ENCODE measurements at places on chromosomes 1 and 21.

DNA sequence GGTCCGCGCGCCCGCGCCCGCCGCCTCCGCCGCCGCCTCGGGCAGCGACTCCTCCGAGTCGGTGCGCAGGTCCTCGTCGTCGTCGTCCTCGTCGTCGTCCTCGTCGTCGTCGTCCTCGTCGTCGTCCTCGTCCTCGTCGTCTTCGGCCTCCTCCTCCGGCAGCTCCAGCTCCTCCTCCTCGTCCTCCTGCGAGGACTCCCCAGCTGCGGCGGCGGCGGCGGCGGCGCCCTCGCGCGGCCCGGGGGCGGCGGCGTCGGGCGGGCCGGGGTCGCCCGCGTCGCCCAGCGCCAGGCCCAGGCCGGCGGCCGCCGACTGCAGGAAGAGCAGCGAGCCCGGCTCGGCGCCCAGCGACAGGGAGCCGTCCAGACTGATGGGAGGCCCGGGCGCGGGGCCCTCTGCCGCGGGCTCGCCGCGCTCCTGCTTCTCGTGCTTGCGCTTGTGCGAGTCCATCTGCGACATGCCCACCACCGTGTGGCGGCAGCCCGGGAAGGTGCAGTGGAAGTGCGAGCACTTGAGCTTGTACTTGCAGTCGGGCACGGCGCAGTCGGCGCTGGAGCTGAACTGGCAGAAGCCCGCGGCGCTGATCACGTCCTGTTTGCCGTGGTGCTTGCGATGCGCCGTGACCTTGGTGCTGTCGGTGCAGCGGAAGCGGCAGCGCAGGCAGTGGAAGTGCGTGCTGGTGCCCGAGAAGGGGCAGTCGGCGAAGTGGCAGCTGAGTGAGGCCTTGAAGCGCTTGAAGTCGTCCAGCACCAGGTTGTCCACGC lies 157.3 kb downstream of the CASZ1 start:
- DNase-seq: peak; percentile 61

DNA sequence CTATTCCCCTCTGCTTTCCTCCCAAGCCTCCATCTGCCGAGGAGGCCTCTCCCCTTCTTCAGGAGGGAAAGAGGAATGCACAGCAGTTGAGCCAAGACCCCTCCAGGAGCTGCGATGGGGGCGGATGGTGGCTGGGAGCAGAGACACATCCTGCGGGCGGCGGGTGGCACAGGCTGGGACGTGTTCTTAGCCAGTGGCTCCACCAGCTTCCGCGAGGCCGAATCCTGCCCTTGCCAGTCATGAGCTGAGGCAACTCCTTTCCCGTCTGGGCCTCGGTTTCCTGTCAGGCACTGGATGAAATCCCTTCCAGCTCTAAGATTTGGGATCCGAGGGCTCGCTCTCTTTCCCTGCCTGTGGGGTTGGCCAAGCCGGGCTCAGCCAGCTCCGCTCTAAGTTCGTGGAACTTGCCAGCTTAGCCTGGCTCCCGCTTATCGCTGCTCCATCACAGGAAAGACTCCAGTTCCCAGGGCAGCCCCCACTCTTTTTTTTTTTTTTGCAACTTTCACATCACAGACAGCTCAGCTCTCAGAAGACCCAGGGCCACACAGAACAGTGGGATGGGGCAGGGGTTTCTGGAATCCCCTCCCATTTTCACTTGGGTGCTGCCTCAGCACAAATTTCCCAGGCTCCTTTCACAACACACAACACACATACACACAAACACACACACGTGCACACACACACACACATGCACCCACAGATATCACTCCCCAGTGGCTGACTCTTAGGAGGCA lies 506 bp downstream of the MYOM3 start:
- no peak for DNase-seq

DNA sequence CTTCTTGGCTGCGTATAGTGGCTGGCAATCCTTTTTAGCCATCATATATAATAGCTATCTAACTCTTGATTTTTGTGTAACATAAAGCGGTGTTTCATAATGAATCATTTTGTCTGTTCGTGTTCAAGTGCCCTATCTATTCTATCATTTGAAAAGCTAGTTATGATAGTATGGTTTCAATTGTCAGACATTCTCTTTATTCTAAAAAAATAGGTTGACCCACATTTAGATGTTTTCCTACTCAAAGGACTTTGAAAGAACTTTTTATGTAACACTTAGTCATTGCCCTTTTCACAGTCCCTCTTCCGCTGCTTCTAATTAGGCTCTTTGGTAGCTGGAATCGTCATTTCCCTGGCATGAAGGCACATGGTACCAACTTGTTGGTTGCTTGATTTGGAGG lies 272.2 kb upstream of the B3GALT2 start:
- DNase-seq: no peak

DNA sequence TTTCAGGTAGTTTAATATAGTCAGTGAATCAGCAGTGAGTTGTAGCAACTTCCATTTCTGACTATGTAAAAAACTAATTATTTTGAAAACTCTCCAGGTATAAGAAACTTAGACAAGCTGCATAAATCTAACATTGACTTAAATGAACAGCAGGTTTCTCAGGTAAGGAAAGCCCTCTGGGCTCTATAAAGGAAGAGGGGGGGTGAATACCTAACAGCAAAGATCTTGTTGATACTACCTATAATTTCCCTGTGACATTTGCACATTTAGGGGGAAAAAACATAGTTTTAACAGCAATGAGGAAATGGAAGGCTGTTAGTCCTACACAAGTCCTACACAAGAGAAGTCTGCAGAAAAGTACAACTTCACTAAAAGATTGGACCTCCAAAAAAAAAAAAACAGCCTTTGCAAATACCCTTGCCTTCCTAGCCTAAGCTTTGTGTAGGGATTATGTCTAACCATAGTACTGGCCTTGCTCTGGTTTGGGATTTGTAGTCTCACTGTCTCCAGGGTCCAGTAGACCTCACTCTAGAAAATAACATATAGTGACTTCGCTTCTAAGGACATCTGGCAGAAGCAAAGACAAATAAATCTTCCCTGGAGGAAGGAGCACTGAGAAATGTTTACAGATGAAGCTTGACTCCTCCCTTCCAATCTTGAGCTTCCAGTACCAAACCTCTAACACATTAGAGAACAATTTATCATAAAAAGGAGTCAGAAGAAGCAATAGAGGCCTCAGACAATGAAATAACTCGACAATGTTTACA lies 459.8 kb downstream of the DSCAM start:
- DNase-seq: no peak

- no peak for DNase-seq
Observed at GRCh38 chr1:56545711-56546110, 33.7 kb downstream of the PLPP3 start.

DNA sequence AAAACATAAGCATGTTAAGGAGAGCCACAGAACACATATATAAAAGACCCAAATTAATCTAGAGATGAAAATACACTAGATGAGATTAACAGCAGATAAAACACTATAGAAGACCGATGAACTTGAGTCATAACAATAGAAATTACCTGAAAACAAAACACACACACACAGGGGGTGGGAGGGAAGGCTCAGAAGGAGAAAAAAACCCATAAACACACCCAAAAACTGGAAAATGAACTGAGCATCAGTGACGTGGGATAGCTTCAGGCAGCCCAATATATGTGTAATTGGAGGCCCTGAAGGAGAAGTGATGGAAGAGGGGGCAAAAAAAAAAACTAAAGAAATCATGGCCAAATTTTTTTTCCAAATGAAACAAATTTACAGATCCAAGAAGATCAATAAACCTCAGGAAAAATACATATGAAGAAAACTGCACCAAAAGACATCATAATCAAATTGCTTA lies 11.4 kb downstream of the ALDH9A1 start:
- DNase-seq: no peak

- DNase-seq: no peak
Observed at GRCh38 chr1:2610036-2610959, 22.5 kb downstream of the MMEL1 start.

- DNase-seq: no peak
Observed at GRCh38 chr1:207883660-207884250, 27.2 kb downstream of the CD34 start.

DNA sequence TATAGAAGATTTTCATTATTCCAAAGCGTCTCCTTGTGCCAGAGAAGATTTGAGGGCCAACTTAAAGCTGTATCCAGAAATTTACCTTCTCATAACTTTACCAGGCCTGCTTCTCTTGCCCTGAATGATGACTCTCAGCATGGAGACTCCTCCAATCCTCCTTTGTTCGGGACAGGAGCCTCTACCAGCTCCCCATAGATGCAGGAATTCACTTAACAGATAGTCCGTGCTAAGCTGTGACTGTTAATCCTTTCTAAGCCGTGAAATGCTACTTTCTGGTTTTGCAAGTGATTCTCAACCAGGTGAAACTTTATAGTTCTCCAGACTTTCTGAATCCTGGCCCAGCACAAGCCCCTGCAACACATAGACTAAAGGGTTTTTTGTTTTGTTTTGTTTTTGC lies 31.8 kb upstream of the KCND3 start:
- DNase-seq: no peak

- no peak for DNase-seq
Observed at GRCh38 chr1:7389906-7390603, 381.0 kb upstream of the VAMP3 start.

- no peak for DNase-seq
Observed at GRCh38 chr1:178934546-178934945, 63.7 kb upstream of the ANGPTL1 start.

DNA sequence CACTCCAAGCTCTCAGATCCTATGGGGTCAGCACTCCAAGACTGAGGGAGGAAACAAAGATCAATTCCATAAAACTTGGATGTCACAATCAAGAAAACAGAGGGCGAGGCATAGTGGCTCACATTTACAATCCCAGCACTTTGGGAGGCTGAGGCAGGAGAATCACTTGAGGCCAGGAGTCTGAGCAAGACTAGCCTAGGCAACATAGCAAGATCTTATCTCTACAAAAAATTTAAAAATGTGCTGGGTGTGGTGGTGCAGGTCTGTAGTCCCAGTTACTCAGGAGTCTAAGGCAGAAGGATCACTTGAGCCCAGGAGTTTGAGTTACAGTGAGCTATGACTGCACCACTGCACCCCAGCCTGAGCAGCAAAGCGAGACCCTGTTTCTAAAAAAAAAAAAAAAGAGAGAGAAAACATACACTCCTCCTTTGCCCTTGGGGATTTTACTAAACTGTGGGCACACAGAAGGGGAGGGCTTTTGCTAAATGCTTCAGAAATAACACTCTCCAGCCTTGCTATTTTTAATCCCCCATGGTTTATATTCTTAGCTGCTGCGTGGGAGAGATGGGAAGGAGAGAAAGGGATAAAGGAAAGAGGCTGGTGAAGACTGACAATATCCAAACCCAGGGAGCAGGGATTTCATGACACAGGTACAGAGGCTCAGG lies 18.1 kb downstream of the ARHGEF2 start:
- no peak for DNase-seq

GRCh38 chr21:37623689-37624088 lies 257.1 kb downstream of the DYRK1A start:
- DNase-seq: no peak

DNA sequence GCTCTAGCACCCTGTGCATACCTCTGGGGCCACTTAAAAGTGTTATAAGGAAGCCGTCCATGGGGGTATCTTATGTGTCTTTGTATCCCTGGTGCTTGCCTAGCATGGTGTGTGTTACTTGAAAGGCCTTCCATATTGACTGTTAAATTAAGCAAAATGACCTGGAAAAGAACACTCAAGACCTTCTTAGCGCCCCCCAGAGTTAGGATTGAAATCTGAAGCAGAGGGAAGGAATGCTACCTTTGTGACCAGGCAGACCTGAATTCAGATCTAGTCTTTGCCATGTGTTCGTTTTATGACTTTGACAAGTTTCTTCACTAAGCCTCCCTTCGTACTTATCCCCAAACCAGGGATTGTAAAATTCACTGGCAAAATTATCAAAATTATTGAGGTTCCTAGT lies 59.9 kb downstream of the SLC22A15 start:
- DNase-seq: no peak

- no peak for DNase-seq
Observed at GRCh38 chr1:225410036-225410435, 17.8 kb downstream of the LBR start.

DNA sequence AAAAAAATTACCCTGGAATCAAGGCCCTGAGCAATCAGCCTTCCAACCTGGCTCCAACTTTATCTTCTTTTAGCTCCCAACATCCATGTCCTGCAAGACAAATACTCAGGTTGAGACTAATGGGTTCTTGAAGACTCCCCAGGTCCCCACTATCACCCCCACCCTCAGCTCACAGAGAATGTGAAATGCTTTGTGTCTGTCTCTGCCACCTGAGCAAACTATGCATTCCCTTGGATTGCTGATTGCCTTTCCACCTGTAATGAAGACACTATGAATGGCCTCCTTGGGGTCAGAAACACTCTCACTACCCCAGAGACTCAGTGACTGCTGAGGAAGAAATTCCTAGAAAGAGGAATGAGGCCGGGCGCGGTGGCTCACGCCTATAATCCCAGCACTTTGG lies 121.2 kb upstream of the GALNT2 start:
- no peak for DNase-seq

- peak; percentile 59 for DNase-seq
Observed at GRCh38 chr1:170114906-170115305, 30.9 kb upstream of the NTMT2 start.

DNA sequence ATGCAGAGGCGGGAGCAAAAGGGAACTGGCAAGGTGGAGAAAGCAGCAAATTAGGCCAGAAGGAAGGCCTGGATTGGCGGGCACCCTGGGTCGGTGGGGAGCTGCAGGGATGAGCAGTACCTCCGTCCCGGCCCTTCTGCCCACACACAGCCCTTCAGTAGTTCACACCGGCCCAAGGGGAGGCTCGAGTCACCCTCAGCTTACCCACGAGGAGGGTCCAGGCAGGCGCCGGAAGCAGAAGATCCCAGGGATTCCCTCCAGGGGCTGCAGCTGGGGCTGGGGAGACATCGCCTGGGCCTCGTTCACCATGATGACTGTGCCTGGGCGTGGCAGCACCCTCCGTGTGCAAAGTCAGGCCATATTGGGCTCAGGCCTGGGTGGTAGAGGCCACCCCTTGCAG lies 190.0 kb downstream of the PRDM16 start:
- no peak for DNase-seq

- DNase-seq: no peak
Observed at GRCh38 chr21:44425307-44425894, 29.9 kb upstream of the LRRC3 start.

- no peak for DNase-seq
Observed at GRCh38 chr1:47510282-47510811, 72.5 kb downstream of the FOXD2 start.

Data from eye (tissue), 1 donor.